ENCODE measurements at places on chromosomes 1 and 21.
A peak's percentile ranks its signal among the peaks of the same experiment; 100 is the strongest.

DNA sequence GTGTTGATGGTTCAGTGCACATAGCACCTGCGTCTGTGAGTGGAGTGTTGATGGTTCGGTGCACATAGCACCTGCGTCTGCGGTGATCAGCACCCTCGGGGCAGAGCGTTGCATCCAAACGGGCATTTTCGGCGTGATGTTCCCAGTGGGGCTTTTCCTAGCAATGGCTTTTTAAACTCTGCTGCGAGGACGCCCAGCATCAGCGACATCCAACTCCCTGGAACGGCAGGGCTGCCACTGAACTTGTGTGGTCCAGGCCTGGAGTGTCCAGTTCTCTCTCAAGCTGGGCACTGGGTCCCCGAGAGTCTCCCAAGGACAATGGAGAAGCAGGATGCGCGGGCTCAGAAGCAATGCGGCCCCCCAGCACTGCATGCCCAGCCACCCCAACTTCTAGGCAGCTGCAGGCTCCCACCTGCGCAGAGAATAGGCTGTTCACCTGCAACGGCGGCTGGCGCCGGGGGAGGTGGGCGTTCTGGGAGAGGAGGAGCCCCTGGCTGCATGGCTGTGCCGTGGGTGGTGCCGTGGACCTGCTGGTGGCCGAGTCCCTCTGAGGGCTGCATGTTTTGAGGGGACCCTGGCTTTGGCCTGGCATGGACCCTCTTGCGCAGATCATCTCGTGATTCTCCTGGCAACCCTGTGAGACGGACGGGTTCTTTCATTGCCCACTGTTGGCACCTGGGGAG lies 10.1 kb upstream of the C1orf174 start:
- DNase-seq, result no peak

- DNase-seq, result peak; percentile 34
Observed at GRCh38 chr1:234433563-234434285, 45.3 kb downstream of the TARBP1 start.

DNA sequence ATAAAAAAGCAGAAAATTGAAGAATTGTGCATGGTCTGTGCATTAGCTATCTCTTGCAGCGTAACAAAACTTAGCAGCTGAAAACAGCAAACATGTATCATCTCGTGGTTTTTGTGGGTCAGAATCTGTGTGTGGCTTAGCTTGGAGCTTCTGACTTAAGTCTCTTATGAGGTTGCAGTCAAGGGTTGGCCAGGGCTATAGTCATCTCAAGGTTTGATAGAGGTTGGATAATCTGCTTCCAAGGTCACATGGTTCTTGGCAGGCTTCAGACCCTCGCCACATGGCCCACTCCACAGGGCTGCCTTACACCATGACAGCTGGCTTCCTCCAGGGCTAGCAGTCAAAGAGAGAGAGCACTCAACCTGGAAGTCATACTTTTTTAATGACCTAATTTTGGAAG lies 35.9 kb downstream of the CNST start:
- DNase-seq, result no peak

DNA sequence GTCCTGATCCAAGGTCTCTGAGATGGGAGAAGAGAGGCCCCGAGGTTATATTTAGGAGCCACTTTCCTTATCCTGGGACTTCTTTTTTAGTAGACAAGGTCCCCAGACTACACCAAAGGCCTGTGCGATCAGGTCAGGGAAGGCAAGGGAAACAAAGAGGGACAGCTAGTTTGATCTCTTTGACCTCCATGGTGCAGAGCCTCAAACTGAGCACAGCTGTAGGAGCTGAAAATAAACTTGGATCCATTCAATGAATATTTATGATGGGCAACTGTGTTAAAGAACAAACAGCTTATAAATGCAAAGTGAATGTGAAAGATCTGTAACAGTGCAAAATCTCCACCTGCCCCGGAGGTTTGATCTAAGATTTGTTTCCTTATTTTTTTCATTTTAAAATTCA lies 256.6 kb downstream of the DYRK1A start:
- DNase-seq, result no peak

GRCh38 chr1:26744075-26744959 lies 43.4 kb upstream of the PIGV start:
- no peak for DNase-seq

DNA sequence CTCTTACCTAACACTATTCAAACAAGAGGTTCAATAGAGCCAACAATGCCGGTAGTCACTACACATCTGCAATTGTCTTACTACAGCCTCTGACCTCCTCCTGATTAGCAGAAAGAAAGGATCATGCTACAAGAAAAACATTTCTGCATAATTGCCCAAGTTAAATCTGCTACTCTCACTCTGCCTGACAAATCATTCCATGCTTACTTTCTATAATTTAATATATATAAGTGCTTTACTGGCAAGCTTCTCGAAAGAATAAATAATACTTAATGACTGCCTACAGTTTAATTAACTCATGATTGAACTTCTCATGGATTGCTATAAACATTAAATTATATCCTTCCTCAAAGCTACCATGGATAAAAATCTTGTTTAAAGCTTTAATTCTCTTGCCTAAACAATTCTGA lies 156.0 kb downstream of the SLC45A1 start:
- DNase-seq, result no peak

DNA sequence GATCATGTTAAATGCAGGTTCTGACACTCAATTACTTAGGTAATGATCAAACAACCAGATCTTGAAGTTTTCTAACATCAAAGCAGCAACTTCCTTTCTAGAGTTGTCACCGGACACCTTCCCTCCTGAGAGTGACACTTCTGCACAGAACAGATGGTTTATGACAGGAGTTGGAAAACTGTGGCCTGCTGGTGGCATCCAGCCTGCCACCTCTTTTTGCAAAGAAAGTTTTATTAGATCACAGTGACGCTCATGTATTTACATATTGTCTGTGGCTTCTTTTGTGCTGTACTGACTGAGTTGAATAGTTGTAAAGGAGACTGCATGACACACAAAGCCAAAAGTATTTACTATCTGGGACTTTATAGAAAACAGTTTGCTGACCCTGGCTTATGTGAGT lies 28.3 kb downstream of the DDR2 start:
- DNase-seq, result no peak

GRCh38 chr1:115313182-115313581 lies 24.9 kb downstream of the NGF start:
- DNase-seq, result no peak

DNA sequence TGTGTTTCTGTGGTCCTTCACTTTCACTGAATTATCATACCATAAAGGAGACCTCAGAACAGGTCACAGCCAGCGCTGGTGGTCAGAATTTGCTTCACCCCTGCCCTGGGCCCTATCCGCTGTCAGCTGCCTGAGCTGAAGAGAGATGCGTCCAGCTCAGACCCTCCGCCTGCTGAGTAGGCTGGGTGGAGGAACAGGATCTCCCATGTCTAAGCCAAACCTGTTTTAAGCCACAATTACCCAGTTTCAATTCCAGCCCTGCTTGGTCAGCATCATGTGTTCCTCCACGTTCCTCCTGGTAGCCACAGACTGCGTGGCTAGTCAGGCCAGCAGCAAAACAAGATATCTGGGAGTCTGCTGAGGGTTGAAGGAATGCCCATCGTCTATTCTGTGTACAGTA lies 13.5 kb upstream of the BGLAP start:
- DNase-seq, result no peak

GRCh38 chr1:89022167-89022959 lies at the start of gene GBP3:
TSS of gene GBP3 (minus strand) at chr1:89022866. CDS start at chr1:89020721, 2,145 bp downstream.
- peak; percentile 42 for DNase-seq

- DNase-seq, result no peak
Observed at GRCh38 chr1:66493731-66494130, 40.2 kb upstream of the SGIP1 start.

- no peak for DNase-seq
Observed at GRCh38 chr1:208540724-208541123, 296.5 kb upstream of the PLXNA2 start.

- no peak for DNase-seq
Observed at GRCh38 chr1:223742856-223743517, 30.6 kb downstream of the CAPN2 start.

DNA sequence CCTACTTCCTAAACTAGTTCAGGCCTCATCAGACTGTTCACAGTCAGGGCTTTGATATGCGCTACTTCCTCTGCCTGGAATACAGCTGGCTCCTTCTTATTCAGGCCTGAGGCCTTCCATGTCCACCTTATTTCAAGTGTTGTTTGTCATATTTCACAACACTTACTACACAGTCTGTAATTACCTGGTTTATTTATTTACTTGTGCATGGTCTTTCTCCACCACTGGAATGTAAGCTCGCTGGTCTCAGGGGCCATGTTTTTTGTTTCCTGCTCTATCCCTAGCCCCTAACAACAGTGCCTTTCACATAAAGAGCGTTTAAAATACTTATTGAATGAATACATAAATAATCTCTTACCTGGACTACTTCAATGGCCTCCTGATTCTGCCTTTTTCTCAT lies 4.6 kb upstream of the SRSF4 start:
- no peak for DNase-seq

DNA sequence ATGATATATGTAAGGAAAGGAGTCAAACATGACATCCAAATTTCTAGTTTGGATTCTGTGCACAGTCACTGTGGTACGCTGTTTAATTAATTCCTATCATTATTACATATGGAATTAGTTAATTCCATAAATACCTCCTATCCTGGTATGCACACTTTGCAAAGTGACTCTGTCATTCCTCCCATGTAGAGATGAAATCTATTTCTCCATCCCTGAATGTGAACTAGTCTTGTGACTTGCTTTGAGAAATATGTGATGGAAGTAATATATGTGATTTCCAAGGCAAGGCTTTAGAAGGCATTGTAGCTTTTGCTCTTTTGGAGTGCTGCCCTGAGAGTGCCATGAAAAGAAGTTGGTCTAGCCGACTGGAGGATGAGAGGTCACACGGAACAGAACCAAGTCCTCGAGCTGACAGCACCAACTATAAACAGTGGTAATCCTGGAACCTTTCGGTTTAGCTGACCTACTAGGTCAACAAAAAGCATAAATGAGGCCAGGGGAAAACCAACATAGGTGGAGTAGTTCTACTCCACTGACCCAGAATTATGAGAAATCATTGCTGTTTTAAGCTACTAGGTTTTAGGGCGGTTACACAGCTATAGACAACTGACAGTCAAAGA lies 1.5 kb downstream of the SELENOF start:
- DNase-seq, result no peak

DNA sequence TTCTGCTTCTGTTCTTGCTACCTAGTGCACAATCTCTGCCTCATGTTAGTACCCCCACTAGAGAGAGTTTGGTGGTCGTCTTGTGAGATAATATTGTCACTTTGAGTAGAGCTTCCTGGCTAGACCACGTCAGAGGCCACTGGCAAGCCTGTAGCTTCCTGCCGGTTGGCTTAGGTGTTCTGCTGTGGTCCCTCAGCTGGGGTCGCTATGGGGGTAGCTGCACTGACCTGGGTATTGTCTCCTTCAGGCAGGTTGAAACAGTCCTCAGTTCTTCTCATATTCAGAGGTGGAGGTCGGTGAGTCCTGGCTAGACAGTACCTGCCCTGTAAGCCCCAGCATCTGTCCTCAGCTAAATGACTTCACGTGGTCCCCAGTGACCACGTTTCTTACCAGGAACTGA lies 86.2 kb downstream of the C1orf94 start:
- no peak for DNase-seq

DNA sequence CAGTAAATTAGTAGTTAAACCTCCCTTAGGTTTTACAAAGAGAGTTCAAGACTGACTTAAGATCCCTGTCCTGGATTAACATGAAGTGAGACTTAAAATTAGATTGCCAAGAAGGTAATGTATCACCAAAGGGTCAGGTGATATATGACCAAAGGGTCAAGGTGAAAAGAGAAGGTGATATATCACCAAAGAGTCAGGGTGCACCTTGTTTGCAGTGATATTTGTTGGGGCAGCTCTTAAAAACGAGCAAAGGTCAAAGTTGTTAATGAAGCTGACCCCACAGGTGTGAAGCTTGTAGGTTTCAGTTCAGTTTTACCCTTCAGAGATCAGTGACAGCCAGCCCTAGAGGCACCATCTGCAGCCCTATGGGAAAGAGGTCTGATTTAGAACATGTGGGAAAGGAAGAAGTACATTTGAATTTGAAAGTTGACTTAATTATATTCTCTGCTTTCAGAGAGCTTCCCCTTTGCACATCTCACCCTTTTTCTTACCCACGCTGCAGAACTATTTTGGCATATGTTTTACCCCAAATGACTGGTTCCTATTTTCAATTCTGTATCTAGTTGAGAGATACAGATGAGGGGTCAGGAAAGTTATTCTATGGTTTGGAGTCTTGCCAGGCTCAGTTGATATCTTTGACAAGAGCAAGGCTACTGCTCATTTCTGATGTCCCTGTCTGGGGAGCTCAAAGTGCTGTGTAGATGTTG lies 170.8 kb downstream of the S1PR1 start:
- no peak for DNase-seq

- DNase-seq, result no peak
Observed at GRCh38 chr1:57674801-57675200, 250.9 kb upstream of the DAB1 start.

DNA sequence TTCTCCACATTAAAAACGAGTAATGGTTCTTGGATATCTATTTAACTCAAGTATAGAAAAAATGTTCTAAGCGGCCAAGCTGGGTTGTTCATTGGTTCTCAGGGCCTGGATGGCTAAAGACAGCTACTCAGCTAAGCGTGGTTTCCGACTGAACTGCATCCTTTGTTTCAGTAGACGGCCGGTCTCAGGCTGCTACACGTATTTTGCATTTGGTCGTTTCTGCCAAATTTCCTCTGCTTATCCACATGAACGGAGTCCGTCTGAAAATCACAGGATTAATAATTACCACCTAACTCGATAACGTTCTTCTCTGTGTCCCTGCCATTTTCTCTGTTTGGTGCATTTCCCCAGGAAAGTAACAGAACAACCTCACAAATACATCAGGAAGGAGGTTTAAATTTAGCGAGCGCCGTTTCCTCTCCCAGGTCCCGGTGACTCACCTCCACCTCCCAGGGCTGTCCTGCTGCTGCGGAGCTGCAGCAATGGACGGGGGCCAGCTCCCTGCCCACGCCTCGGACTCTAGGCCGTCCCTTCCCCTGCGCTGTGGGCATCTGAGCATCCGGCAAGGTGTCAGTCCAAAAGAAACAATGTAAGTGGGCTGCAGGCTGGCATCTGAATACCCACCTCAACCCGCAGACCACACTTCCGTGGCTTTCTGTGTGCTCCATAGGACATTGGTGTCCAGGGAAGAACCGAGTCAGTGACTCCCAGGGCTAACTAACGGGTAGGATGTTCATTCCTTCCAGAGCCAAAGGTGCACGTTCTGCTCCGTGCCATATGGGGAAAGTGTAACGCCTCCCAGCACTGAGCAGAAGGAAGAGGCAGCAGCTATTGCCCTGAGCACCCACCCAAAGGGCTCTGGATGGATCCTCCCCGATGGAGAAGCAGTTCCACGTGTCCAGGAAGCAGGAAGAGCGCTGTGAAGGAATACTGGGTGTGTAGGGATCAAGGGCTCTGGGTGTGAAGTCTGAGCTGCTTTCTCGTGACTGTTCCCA lies 4.1 kb upstream of the GABRD start:
- DNase-seq, result no peak

DNA sequence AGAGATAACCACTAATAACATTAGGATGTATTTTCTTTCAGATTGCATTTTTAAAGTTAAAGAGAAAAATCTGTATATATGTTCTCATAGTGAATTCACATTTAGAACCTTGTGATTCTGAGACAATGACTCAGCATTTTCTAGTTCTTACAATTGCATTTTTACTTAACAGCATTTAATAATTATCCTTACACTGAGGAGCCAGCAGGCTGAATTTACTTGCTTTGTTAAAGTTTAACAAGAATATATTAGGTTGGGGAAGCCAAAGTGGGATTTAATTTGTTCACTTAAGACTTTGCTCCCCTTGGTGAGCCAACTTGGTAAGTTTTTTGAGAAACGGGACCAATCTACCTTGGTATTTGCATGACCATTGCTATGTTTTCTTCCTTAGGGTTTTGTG lies 4.5 kb downstream of the PATJ start:
- DNase-seq, result no peak

Measured in AG04449 (cell line).